ENCODE measurements at places on chromosomes 1 and 21. TPM values are rescaled to one million over a fixed set of nuclear protein-coding genes. Genes with fewer than 3 reads are reported as not detected.

EFNA1 gene
- total RNA-seq, result 14.5 TPM

SPRR2E gene
- total RNA-seq, result not detected

TFF3 gene
- 5.1 TPM for total RNA-seq

CTXND2 gene
- 0.05 TPM for total RNA-seq

SLC16A1 gene
- 28.6 TPM for total RNA-seq

HNRNPCL2 gene
- total RNA-seq, result not detected

KCNE1 gene
- 0.19 TPM for total RNA-seq

LCA5L gene
- 1.6 TPM for total RNA-seq

DNA sequence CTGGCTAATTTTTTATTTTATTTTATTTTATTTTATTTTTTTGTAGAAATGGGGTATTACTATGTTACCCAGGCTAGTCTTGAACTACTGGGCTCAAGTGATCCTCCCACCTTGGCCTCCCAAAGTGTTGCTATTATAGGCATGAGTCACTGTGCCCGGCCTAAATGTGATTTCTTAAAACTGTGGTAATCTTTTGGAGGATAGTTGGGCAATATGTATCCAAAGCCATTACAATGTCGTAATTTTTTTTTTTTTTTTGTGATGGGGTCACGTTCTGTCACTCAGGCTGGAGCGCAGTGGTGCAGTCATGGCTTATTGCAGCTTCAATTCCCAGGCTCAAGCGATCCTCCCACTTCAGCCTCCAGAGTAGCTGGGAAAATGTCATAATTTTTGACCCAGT lies 14.2 kb downstream of the ETV3L start:
- DNase-seq, result no peak

DNA sequence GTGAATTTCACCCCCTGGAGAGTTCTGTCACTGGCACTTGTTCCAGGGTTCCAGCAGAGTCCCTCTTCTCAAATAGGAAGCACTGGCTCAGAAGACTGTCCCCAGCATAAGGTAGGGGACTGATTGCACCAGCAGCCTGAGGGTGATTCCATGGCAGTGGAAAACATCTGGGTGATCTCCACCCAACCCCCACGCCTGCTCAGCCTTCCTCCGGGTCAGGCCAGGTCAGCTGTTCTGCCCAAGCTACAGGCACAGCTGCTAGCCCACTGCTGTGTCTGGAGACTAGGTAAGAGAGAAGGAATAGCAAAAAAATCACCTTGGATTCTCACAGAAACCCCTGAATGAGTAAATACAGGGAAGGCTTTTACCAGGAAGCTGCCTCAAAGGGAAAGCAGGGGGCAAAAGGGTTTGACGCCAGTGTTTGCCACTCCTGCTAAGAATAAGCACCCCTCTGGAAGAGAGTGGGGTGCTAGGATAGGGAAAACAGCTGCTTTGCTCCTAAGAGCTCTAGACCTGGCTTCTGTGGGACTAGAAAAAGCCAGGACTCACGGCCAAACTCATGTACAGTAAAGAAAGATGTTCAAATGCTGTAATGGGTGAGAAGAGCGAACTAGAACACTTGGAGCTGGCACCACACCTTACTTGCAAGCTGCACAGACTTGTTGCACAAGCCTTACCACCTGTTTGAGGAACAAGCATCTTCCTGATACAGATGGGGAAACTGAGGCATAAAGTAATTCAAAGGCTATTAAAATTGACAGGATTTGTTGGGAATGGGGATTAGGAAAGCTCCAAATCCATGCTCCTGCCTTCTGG lies 1.0 kb upstream of the DENND2D start:
- DNase-seq, result no peak

DNA sequence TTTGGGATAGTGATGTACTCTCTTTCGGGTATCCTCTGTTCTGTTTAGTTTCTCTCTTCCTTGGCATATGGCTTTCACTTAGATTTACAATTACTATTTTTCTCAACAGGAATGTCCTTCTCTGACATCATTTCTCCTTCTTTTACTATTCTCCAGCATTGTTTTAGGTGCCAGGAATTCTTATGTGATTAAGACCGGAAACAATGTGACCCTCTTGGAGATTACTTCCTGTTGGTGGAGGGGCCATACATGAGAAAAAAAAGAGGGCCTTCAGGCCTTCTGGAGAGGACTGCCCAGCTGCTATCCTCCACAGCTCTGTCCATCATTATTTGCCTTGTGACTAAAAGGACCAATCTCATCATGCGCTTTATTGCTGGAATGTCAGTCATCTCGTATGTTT lies 50.4 kb upstream of the ADAMTS5 start:
- no peak for DNase-seq

DNA sequence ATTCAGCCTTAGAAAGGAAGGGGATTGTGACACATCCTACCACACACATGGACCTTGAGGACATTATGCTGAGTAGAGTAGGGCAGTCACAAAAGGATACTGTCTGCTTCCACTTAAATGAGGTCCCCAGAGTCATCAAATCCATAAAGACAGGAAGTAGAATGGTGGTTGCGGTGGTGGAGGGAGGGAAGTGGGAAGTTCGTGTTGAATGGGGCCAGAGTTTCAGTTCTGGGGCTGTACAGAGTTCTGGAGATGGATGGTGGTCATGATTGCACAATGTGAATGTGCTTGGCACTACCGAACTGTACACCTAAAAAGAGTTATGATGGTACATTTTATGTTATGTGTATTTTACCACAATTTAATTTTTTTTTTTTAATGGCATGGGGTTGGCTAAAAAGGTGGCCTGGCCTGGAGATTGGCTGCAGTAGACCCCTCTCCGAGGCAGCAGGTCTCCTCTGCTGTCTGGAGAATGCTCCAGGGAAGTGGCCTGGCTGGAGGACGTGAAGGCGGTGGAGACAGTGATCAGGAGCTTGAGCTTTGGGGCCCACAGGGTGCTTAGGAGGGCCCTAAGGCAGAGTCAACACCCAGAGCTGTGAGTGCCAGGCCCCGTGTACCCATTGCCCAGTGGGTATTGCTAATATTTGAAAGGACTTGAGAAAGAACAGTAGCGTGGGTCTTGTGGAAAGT lies 30.4 kb downstream of the IFNGR2 start:
- DNase-seq, result no peak

DNA sequence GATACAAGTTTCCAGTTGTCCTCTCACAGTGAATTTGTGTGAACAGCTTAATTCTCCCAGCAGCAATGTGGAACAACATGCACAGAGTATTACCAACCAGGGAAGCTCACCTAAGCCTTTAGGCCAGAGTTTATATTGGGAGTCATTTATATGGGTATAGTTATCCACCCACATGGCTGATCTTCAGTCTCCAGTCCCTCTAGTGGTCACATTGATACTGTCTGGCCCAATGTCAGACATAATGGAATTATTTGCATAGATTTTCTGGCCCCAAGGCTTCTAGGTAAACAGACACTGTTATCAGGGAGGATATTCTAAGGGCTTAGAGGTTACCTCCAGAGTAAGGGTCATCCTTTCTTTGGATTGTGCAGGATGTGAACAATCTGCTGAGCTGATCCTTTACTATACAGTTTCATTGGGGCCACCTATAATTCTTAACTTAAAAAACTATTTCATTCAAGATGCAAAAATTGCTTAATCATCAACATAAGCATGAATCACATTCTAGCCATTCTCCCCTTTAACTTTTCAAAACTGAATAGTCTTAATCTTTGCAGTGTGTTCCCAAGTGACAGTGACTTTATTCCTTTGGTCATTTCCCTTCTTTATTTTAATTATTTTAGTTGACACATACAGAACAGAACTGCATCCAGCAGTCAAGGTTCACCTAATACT lies 210.9 kb downstream of the LTN1 start:
- DNase-seq, result no peak

GRCh38 chr1:220746851-220747250 lies 1.3 kb upstream of the MTARC2 start:
- DNase-seq, result no peak

DNA sequence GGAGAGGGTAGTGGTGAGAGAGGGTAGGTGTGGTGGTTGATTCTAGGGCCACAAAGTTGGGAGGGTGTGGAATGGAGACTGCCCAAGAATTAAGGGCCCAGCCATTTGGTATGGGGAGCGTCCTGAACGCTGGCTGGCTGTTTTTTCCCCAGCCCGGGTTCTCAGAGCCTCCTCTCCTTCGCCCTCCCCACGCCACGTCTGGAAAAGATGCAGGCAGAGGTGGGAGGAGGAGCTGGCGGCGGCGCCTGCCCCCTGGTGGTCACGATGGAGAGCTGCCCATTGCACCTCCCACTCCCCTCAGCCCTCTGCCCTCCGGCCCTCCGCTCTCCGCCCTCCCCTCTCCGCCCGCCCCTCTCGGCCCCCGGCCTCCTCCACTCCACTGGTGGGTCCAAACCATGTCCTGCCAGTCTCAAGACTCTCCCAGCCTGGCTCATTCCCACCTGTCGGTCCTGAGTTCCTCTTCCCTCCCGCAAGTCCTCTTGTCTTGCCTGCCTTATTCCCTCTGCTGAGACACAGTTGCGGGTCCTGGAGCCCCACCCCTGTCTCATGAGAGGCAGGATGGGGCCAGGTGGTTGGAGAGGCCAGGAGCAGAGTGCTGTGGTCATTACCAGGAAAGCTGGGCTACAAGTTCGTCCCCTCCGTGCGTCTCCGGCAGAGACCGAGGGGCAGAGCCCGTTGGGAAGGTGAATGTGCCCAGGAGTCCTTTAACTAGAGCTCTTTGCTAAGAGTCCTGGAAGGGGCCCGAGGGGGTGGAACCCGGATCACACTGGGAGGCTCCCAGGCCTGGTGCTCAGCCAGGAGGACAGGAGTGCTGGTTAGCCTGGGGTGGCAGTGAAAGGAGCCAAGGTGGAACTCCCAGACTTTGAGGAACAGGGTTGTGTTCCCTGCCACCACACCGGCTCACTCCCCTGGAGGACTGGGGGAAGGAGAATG lies 22.6 kb downstream of the ETNK2 start:
- DNase-seq, result peak; percentile 73

DNA sequence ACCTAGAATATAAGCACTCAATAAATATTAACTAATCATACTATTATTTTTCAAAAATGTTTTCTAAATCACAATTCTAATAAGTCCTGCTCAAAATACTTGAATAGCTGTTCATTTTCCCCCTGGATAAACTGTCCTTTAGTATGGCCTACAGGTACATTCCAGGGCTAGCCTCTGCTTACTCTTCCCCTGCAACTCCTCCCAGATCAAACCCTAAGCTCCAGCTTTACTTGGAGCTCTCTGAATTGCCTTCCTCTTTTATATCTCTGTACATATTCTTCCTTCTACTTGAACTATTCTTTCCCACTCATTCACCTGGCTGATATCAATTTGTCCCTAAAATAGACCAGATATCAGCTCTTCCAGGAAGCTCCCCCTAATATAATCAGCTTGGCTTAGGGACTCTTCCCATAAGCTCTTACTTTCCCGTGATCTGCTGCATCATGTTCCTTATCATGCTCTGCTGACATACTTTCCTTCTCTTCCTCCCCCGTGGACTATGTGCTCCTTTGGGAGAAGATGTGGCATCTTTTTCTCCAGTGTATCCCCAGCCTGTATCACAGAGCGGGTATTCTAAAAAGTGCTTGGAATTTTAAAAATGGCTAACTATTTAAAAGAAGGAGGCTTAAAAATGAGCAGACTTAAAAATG lies 43.1 kb upstream of the PIGC start:
- no peak for DNase-seq

DNA sequence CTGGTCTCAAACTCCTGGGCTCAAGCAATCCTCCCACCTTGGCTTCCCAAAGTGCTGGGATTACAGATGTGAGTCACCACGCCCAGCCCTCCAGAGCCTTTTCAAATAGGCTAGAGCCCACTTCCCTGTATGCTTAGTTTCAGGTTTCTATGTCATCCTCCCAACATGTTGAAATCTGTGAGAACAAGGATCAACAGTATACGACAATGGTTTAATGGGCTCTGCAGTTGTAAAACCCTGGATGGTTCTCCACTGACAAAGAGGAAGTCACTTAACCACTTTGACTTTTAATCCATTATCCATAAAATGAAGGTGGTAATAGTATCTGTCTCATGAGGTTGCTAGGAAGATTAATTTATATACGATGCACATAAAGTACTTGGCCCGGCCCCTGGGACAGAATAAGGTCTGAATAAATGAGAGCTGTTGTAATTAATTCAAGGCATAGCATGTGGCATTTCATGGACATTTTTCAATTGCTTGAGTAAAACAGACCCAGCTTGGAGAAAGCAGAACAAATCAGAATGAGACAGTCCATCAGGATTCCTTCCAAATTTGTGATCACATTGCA lies 113.9 kb upstream of the ZNF648 start:
- DNase-seq, result no peak

DNA sequence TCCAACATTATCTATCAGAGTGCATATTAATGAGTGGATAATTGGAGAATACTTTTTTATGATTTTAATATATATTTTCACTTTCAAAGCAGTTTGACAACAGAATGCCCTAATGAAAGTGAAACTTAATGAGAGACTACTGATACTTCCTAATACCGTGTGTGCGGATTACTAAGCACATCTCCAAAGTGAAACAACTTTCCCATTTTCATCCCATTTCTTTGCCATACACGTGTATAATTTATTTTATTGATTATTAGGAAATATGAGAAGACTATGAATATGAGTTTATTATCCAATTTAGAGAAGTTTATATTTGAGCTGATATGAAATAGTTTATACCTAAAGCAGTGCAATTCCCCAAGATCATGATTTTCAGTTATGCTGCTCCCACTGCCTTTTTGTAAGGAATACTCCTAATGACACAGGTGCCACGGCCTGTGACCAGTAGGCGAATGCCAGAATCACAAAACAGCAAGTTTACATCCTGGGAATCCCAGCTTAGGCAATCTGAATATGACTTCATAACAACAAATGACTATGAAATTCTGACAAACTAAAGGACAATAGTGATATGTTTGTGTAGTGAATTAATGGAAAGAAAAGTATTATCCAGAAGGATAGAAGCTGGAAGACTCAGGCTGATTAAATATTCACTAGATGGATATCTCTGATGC lies 202.9 kb downstream of the NCAM2 start:
- no peak for DNase-seq

DNA sequence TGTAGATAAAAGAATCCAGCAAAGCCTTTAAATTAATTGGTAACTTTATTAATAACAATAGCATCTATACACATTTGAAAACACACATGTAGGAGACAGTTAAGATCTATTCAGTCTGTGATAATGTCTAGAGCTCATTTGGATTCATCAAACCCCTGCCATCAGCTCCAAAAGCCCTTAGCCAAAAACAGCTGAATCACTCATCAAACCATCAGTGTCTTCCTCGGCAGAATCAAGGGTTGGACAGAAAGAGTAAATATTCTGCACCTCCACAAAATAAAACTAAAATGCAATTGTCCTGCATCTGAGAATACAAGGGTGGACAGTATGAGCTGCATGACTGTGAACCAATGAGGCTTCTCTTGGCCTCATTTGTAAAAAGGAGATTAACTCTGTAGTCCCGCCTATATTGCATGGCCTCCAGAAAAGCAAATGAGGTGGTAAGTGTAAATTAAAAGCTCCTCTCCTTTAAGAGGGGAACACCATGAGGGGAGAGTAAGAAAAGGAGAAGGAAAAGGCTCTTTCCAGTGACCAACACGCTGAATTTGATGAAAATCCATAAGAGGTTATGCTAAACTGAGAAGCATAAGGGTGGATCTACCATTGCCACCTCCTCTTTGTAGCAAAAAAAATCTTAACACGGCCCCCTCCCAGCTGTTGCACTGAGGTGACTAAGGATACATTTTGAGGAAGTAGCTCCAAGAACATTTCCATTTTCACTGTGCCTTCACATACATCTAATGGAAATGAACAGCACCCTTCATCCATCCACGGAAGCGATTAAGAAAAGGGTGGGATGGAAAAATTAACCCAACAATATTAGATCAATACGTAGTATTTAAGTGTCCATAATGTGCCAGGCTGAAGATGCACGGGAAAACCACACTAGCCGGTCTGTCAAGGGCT lies 14.7 kb upstream of the BOLA1 start:
- no peak for DNase-seq

All from thymus (tissue), 14 donors.